ENCODE measurements at places on chromosomes 12 and 14.

DNA sequence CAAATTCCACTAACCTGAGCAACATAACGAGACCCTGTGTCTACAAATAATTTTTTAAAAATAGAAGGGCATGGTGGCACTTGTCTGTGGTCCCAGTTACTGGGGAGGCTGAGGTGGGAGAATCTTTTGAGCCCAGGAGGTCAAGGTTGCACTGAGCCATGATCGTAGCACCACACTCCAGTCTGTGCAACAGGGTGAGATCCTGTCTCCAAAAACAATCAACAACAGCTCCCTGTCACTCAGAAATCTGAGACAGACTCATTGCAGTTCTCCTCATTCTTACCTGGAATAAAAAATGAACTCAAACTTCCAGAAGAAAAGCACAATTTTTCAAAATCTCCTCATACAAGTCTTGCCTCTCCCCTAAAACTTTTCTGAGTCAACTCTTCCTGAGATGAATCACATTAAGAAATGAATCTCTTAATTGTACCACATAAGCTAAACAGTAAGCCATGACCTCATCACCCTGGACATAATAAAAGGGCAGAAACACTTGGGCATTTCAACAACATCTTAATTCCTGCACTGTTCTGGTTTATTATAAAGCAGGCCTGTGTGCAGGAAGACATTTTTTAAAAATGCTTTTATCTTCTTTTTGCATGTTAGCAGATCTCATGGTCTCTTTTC, 214.3 kb upstream of the CDKN3 start:
- DNase-seq = no peak

- DNase-seq = no peak
Measured at GRCh38 chr12:69514111-69514510, 43.9 kb downstream of the FRS2 start.

- no peak for DNase-seq
Measured at GRCh38 chr12:63238892-63239291, 87.9 kb upstream of the AVPR1A start.

GRCh38 chr14:81686512-81686911, 152.9 kb upstream of the SEL1L start:
- DNase-seq = no peak

GRCh38 chr14:55102141-55102621, 26.9 kb upstream of the LGALS3 start:
- DNase-seq = peak; percentile 34

GRCh38 chr14:94751321-94751720, 18.6 kb downstream of the GSC start:
- no peak for DNase-seq

DNA sequence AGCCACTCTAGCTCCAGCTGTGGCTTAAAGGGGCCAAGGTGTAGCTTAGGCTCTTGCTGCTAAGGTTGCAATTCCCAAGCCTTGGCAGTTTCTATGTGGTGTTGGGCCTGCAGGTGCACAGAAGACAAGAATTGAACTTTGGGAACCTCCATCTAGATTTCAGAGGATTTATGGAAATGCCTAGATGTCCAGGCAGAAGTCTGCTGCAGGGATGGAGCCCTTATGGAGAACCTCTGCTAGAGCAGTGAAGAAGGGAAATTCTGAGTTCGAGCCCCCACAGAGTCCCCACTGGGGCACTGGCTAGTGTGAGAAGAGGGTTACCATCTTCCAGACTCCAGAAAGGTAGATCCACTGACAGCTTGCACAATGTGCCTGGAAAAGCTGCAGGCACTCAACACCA, 694.7 kb downstream of the SLC16A7 start:
- no peak for DNase-seq

DNA sequence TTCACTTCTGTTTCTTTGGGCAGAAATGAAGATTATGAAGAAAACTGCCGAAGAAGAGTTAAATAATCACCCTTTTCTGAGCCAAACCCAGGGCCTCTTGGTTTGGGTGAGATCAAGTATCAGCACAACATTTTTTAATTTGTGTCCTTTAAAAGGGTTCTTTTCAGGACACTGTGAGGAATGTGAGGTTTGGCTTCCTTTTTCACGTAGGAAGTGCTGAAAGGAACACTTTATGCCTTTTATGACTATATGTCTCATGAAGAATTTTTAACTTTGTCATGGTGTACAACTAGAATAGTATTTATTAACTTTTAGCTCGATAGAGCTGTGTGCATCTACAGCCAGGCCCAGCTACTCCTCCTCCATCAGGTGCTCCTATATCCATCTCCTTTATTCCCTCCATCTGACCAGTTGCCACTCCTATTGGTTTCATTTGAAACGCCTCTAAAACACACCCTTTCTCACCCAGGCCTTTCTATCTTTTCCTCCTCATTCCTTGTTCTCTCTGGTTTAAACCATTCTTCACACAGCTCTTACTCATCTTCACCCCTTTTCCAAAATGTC, 103.6 kb upstream of the LRIG3 start:
- DNase-seq = no peak

DNA sequence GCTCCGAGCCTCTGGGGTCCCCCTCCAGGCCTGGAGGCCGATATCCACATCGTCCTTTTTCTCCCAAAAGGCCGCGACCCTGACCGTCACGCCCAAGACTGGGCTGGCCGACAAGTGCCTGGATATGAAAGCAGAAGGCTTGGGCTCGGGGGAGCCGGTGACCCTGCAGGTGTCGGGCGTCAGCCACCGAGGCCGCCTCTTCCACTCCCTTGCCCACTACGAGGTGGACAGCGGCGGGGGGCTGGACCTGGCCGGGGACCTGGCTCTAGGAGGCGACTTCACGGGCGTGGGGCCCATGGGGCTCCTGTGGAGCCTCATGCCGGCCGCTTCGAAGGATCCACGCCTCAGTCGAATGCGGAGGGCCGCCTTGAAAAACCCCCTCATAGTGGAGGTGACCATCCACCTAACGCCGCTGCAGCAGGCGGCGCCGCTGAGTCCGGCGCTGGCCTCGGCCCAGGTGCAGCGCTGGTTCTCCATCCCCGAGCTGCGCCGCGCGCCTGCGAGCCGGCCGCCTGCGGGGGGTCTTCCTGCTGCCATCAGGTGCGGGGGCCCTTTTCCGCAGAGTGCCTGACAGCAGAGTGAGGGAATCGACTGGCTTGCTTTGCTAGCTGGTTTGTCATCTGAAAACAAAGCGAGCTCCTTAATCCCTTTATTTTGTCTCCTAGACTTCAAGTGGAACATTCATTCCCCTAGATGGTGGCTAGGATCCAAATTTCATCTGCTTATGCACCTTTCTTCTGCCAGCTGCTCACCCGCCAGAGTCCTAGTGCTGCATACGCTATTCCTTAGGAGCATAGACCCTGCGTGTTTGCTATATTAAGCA, 10.6 kb upstream of the DNAL1 start:
- DNase-seq = peak; percentile 82

DNA sequence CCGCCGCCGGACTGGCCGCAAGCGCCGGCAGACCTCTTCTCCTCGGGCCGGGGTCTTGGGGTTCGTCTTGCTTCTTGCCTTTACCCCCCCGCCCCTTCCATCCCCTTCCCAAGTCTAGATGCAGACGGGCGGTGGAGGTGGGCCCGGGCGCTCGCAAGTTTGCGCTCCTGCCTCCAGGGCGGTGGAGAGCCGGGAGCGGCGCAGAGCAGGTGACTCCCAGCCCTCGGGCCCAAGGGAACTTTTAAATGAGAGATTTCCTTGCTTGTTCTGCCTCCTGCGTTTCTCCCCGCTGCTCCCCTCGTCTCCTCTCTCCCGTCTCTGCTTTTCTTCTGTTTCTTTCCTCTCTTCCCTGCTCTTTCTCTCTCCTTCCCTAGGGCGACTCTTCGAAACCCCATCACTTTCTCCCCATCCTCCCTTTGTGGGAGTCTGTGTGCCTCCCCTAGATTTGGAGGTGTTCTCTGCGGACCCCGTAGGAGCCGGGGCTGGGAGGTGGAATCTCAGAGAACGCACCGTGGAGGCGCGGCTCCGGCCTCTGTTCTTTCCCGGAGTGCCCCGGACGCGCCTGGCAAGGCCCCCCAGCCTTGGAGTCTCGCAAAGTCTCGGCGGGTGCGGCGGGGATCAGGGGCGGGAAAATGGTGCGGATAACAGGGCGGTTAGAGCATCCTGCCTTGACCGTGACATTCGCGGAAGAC, 114.7 kb upstream of the MYL2 start:
- DNase-seq = peak; percentile 75

DNA sequence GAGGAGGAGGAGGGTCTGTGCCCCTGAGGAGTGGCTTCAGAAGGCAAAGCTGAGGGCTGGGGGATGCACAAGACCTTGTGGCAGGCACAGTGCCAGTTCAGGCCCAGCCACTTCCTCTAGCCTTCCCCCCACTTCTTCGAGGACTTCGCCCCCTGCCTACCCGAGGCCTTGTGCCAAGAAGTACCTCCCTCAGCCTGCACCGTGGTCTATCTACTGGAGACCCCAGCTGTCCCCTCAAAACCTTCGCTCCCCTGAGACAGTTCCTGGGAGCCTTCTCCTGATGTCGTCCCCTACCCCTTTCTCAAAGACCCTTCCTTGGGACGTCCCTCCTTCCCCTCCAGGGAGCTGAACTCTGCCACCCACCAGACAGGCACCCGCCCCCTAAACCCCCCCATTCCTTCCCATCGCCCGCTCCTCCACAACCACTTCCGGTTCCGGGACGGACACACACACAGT, 604 bp downstream of the ZNF384 start:
- no peak for DNase-seq

DNA sequence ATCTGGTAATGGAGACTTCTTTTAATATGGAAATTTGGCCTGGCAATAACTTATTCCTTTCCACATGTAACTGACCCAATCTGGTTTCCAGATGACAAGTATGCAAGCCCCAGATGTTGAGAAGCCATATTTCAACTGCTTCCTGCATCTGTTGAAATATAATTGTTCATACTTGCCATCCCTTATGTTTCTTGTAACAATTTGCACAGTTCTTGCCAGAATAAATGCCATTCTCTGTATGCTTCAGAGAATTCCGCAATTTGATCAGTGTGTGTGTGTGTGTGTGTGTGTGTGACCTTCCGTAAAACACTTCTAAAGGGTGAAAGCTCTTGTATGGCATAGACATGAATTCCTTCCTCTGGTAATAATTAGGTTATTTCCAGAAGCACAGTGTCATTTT, 1.8 kb upstream of the CLEC2A start:
- no peak for DNase-seq

- no peak for DNase-seq
Measured at GRCh38 chr14:89922031-89922907, 32.3 kb downstream of the EFCAB11 start.

DNA sequence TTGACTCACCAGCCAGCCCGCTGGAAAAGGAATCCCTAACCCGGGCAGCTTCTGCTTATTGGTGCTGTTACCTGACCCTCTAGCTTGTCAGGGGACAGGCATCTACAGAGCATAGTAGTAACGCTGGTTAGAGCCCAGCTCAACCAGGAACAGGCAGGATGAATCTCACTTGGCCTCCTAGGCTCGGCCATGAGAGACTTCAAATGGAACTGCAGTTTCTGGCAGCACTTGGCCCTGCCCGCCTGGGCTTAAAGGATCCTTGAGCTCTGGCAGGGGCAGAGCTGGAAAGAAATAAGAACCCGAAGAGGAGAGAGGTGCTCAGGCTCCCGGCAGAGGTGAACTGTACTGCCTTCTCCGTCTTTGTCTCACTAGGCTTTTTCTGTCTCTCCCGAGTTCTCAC, 2.3 kb upstream of the LHX5 start:
- DNase-seq = no peak

- no peak for DNase-seq
Measured at GRCh38 chr14:99790978-99791376, 2.2 kb upstream of the EML1 start.

GRCh38 chr14:73312687-73313086, 75.4 kb downstream of the PAPLN start:
- no peak for DNase-seq

GRCh38 chr12:50058743-50059312, 1.4 kb downstream of the ASIC1 start:
- no peak for DNase-seq

- peak; percentile 96 for DNase-seq
Measured at GRCh38 chr14:44962334-44963043, 499 bp downstream of the TOGARAM1 start.

DNA sequence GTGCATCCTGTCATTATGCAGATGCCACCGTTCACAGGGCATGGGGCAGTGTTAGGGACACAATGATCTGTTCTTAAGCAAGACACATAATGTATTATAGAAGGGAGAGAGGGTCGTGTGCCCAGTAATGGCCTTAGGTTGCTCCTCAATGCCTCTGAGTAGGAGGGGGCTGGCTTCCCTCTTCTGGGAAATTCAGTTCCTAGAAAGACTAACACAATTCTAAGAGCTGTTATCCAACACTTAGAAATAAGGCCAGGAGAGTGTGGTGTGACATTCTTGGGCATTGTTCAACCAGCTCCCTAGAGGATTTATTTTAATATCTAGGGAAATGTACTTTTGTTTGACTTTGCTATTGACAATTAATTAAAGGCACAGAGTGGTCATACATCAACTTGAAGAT, 118.5 kb downstream of the ADCK1 start:
- no peak for DNase-seq

GRCh38 chr12:109618082-109618481, 44.5 kb downstream of the MVK start:
- no peak for DNase-seq

DNA sequence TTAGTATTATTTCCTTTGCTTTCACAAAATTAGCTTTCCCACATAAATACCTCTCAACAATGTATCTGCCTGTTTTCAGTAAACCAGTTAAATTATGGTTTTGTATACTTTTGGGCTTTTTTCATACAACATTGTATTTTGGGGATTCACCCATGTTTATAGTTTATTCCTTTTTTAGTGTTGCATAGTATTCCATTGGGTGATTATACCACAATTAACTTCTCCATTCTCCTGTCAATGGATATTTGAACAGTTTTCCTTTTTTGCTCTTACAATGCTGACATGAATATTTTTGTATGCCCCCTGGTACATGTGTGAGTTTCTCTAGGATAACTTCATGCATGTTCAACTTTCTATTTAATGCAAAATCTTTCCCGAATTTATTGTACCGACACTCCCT, 12.6 kb upstream of the NDUFA12 start:
- DNase-seq = no peak

GRCh38 chr12:106446419-106447092, 89.0 kb downstream of the POLR3B start:
- no peak for DNase-seq

DNA sequence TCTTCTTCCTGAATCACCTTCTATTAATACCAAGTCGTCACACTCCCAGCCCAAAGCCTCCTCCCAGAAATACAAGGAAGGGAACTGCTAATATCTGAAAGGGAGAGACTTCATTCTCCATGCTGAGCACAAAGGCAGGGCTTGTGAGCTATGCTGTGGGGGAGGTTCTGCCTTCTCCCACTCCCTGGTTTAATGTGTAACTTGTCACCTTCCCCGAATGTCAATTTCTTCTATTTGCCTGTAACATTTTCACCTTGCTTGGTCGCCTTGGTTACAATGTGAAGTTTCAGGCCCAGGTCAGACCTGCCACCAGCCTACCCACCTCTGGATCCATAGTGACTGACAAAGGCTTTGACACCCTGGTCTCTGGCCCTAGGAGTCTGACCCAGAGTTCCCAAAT, 82.0 kb upstream of the ESRRB start:
- DNase-seq = peak; percentile 31

DNA sequence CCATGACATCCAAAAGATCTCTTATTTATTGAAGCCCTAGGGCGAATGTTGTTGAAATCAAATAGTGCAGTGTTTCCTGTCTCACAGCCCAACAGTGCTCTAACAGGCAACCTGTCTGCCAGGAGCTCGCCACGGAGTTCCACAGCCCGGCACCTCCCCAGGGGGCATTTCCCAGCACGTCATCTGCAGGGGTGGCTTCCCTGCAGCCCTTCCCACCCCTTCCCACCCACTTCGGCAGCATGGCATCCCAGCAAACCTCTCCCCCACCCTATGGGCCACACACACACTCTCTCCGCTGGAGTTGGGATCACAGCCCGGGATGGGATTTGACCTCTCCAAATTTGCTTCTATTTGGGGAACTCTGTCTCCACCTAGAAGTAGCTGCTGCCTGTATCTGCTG, 62.7 kb upstream of the C14orf180 start:
- no peak for DNase-seq

Measured in right kidney (tissue), 9 donors.